Adipocyte (in vitro differentiated cells): ENCODE measurements at places on chromosomes 1 and 21.

GRCh38 chr1:46816930-46817329 is 18.1 kb downstream of the CYP4B1 start:
- DNase-seq: no peak

GRCh38 chr1:19321071-19321470 is 8.9 kb downstream of the SLC66A1 start:
- DNase-seq: no peak

DNA sequence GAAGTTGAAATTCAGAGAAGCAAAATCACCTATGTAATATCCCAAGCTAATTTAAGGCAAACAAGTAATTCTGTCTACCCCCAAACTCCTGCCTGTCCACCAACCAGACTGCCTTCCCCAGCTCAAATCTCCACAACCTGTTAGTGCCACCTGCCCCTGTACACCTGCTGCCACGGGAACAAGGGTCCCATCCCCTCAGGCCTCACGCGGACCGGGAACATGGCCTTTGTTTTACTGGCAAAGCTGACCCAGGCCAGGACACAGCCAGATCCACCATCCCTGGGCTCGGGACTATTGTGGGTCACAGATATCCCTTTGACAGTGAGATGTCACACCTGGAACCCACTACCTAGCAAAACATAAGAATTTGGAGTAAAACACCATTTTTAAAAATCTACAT is 139.3 kb upstream of the SGIP1 start:
- DNase-seq: no peak

DNA sequence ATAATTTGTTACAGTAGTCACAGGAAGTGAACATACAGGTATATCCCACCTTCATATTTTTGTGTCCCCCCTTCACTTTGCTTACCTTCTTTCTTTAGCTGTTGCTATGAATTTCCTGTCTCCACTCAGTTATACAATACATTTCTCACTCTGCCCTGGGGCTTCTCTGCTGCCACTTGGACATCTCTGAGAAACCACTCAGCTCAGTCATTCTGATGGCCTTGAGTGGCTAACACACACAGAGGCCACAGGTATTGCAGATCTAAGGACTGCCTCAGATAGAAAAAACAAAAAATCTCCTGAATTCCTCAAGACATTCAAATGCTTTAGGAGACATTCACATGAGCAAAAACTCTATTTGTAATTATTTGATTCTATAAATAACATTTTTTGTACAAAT is 87.7 kb downstream of the OLFM3 start:
- no peak for DNase-seq

- peak; percentile 64 for DNase-seq
Observed at GRCh38 chr1:54294887-54295286, 94.9 kb downstream of the MRPL37 start.

- DNase-seq: no peak
Observed at GRCh38 chr21:33739701-33740100, 97.4 kb downstream of the ITSN1 start.

GRCh38 chr1:168297019-168297730 is 16.5 kb downstream of the TBX19 start:
- no peak for DNase-seq

- DNase-seq: no peak
Observed at GRCh38 chr1:151579436-151580225, 32.2 kb upstream of the SNX27 start.

- DNase-seq: no peak
Observed at GRCh38 chr1:208077232-208078075, 166.5 kb upstream of the CD34 start.

GRCh38 chr1:222788402-222789156 is 26.3 kb upstream of the DISP1 start:
- DNase-seq: no peak

GRCh38 chr1:19154876-19155275 is 55.2 kb downstream of the UBR4 start:
- no peak for DNase-seq

DNA sequence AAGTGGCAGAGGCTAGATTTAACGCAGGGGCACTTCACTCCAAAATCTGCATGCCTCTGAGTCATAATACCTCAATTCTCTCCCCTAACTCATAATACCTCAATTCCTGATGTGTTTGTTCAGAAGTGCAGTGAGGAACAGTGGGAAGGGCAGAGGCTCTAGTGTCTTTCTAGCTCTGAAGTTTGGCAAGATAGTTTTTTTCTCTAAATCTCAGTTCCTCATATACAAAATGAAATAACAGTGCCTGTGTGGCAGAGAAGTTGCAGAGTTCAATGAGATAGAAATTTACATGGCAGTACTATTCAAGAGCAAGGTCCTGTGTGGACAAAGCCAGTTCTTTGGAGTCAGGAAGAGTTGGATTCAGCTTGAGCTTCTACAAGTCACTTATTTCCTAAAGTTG is 9.8 kb downstream of the JUN start:
- DNase-seq: no peak

DNA sequence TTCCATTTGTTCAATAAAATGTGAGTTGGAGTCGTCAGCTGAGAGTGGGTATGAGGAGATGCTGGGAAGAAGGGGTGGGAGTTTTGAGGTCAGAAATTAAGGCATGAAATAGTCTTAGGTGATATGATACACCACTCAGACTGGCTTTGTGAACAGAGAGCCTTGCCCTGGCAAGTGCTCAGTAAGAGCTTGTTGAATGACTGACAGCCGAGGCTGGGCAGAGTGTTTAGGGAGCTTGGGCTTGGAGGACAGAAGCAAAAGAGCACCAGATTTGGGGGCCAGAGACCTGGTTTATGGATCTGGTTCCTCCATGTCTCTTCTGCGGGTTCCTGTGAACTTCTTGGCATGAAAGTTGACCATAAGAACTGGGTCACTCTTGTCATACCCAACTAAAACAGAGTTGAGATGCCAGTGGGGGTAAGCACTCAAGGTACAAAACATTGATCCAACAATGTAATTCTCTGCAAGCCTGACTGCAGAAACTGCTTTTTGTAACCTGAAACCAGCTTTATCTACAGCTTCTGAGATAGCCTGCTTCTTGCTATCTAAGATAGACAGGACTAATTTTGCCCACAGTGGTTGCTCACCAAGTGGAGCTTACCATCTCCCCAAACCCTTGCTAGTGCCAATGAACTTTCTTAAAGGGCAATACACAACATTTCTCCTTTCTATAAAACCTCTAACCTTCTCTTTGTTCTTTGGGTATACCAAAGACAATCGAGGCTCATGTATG is 126.4 kb downstream of the TENT5C start:
- no peak for DNase-seq

GRCh38 chr21:31162827-31163226 is 124.6 kb upstream of the KRTAP19-8 start:
- peak; percentile 21 for DNase-seq

- peak; percentile 56 for DNase-seq
Observed at GRCh38 chr1:202367271-202367670, 18.8 kb downstream of the PPP1R12B start.

GRCh38 chr1:19623523-19623922 is 20.6 kb upstream of the NBL1 start:
- DNase-seq: no peak

- no peak for DNase-seq
Observed at GRCh38 chr1:99877568-99877967, 27.4 kb downstream of the AGL start.

DNA sequence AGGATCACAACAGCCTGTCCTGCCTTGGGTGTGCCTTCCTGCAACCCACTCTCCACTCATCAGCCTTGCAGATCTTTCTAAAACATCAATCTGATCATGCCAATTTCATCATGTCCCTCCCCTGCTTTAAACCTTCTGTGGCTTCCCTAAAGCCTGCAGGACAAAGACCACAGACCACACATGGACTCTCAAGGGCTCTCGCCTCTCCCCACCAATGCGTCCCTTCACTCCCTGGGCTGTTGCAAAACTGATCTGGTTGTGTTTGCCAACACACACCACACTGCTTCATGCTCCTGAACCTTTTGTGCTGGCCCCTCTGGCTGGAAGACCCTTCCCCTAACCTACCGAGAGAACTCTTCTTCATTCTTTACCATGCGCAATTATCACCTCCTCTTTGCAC is 72.4 kb downstream of the ITPKB start:
- no peak for DNase-seq
